ENCODE measurements at places on chromosomes 7 and 10. TPM values are rescaled to one million over a fixed set of nuclear protein-coding genes. Genes with fewer than 3 reads are reported as not detected.

DNA sequence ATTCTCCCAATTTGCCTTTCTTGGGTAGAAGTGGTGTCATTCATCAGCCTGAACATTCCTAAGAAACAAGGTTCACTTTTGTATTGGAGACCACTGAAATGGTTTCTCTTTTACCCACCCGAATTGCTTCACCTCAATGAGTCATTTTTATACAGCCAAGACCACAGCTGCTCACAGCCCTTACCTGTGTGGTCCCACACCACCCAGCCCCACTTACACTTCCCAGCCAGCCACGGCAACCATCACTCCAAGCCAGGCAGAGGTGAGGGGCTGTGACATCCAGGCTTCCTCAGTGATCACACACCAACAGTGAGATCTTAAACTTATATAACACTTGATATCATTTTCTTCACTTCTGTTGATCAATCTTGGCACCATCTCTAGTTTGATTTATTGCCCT, 20.7 kb downstream of the OR13A1 start:
- DNase-seq, result no peak

GRCh38 chr7:152076940-152077933, 51.8 kb downstream of the GALNT11 start:
- no peak for DNase-seq

Gene FAM25C
- not detected for total RNA-seq

Gene EIF4EBP2
- 77.7 TPM for total RNA-seq

- peak; percentile 79 for DNase-seq
These were observed 67.8 kb upstream of the PDCD4 start for GRCh38 chr10:110803830-110804338.

GRCh38 chr10:95273393-95274312, 17.1 kb downstream of the PDLIM1 start:
- DNase-seq, result peak; percentile 66
